ENCODE measurements at places on chromosomes 7 and 10.

- no peak for DNase-seq
These were observed 87.3 kb upstream of the CSTF2T start for GRCh38 chr10:51786684-51787035.

GRCh38 chr7:24847754-24848153 lies 90.5 kb upstream of the GSDME start:
- no peak for DNase-seq

- DNase-seq = no peak
These were observed 56.2 kb upstream of the OPN4 start for GRCh38 chr10:86598151-86598550.

- DNase-seq = no peak
These were observed 44.2 kb downstream of the JMJD1C start for GRCh38 chr10:63421591-63421990.

- no peak for DNase-seq
These were observed 388.2 kb downstream of the CALN1 start for GRCh38 chr7:72023926-72024325.
